ENCODE measurements at places on chromosomes 1 and 21.

DNA sequence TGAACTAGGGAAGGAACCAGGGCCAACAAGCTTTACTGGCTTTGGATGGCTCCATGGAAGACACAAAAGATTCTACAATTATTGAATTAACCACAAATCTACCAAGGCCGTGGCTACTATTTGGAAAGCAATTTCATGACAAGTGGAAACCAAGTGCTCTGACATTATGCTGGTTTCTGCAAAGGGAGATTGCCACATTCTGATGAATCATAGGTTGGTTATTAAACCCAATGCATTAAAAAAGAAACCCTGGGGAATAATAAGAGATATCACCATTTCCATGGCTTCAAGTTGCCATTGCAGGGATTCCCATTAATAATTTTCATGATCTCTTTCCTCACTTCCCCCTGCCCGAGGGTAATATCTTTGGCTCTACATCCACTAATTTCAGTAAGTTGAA is 359.2 kb upstream of the NCAM2 start:
- no peak for DNase-seq

GRCh38 chr1:155326631-155327037 is 5.9 kb downstream of the RUSC1 start:
- no peak for DNase-seq

- DNase-seq: no peak
Observed at GRCh38 chr1:12135612-12136011, 31.2 kb upstream of the TNFRSF1B start.

DNA sequence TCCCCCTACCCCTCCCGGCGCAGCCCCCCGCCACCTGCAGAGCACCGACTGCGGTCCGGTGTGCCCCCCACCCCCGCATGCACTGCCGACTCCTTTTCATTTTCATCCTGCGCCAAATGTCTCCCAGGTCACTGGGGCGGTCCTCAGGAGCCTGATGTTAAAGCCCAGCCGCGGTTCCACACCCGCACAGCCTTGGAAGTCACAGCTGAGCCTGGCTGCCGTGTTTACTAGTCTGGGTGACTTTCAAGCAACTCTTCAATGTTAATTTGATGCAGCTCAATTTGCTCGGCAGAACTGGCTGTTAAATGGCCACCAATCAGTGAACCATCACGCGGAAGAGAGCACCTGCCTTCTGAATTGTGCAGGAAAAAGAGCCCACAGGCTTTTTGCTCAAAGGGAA is 27.2 kb downstream of the THAP3 start:
- no peak for DNase-seq

- no peak for DNase-seq
Observed at GRCh38 chr1:184828369-184828717, 73.7 kb upstream of the EDEM3 start.

GRCh38 chr1:9289711-9290485 is 2.8 kb upstream of the SPSB1 start:
- no peak for DNase-seq

- no peak for DNase-seq
Observed at GRCh38 chr1:32947669-32948389, 16.8 kb downstream of the RNF19B start.

All from NCI-H1105 treated with DMSO at 0.1 percent for 48 hours (cell line).